ENCODE measurements at places on chromosomes 2 and 18. TPM values are rescaled to one million over a fixed set of nuclear protein-coding genes. Genes with fewer than 3 reads are reported as not detected.

DCTN1 gene
- total RNA-seq: 124 TPM

DNA sequence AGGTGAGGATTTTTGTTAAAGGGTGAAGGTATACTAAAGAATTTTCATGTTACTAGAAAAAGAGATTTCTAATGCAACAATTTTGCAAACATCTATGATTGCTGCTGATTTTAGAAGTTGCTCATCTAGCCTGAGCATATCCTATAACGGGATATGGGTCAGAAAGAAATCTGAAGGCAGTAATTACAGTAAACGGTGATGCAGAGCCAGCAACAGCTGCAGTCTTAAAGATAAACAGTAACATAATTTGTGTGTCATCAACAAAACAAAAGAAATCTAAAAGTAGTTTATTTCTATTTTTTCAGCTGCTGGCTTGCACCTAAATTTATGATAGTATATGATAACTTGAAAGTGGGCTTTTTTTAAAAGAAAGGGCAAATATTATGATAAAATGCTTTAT, 215.7 kb downstream of the SLC4A10 start:
- DNase-seq: no peak

DNA sequence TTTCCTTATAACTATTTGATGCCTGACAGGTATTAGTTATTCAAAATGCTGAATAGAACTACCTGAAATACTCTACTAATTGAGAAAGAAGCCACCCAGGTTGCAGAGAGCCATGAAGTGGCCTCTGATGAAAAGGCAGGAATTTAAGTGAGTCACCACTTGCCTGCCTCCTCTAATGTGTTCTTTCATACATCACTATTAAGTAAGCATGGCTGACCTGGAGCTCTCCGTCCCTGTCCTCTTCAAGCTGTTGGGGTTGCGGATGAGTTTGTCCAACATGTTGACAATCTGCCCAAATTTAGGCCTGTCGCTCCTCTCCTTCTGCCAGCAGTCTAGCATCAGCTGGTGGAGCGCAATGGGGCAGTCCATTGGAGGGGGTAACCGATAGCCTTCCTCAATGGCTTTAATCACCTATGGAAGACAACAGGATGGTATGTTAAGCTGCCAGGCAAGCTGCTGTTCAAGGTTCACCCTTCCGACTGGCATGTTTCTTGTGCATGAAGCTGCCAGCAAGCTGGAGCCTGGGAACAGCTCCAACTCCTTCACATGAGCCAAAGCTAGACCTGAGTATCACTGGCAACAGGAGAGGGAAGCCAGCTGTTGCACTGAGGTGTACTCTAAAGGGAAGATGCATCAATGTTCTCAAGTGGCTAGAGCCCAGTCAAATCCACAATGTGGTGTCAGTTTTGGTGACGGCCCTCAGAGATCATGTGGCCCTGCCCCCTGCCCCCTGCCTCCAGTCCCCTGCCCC, 142.2 kb downstream of the EPHA4 start:
- peak; percentile 75 for DNase-seq

DNA sequence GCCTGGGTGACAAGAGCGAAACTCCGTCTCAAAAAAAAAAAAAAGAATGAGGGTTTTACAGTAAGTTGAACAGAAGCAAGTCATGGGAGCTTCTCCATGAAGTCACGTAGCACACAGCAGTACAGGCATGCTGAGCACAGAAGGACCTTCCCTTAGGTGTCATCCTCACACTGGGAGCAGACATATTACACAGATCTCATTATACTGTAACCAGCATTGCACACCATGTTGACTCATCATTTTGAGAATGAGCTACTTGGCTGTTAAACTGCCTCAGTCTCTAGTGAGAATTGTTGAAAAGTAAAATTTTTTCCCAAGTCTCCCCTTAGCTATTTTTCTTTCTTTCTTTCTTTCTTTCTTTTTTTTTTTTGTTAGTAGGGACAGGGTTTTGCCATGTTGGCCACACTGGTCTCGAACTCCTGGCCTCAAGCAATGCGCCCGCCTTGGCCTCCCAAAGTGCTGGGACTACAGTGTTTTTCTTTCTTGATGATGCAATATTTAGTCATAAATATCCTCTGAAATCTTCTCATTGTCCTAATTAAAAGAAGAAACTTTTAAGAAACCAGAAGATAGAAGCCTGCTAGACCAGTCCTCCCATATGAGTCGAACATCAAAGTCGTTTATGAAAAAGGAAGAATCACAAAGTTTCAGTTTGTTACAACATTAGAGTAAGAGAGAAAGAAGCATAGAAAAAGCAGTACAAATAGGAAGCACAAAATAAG, 37.9 kb upstream of the PPP1CB start:
- no peak for DNase-seq

DNA sequence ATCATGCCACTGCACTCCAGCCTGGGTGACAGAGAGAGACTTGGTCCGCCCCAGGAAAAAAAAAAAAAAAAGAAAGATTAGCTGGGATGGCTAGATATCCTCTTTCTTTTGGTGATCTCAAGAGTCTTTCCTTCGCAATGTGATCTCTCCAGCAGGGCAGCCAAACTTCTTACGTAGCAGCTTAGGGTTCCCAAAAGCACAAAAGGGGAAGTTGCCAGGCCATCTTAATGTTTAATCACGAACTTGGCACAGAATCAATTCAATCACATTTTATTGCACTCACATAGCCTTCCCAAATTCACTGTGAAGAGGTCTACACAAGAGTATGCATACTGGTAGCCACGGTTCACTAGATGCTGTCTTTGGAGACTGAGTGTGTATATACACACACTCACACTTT, 53.1 kb downstream of the VIL1 start:
- no peak for DNase-seq

Data from G401 (cell line).